ENCODE measurements at places on chromosomes 16 and 17.

DNA sequence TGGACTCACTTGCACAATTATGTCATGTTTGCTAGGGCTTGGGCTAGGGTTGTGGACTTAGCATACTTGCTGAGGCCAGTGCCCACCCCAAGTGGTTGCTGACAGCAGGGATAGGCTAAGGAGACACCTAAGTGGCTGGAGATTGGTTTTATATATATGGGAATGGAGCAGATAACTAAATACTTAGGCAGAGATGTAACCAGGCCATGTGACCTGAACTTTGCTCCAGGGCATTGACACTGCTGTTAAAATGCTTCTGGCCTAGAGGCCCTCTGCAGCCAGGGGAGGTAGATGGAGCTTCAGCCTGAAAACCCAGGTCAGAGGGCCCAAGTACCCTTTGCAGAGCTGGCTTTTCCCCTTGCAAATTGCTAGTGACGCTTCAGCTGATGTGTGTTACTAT is 1.4 kb upstream of the ITGB3 start:
- no peak for DNase-seq

- DNase-seq, result peak; percentile 54
Observed at GRCh38 chr16:67277294-67277998, 1.9 kb upstream of the PLEKHG4 start.

DNA sequence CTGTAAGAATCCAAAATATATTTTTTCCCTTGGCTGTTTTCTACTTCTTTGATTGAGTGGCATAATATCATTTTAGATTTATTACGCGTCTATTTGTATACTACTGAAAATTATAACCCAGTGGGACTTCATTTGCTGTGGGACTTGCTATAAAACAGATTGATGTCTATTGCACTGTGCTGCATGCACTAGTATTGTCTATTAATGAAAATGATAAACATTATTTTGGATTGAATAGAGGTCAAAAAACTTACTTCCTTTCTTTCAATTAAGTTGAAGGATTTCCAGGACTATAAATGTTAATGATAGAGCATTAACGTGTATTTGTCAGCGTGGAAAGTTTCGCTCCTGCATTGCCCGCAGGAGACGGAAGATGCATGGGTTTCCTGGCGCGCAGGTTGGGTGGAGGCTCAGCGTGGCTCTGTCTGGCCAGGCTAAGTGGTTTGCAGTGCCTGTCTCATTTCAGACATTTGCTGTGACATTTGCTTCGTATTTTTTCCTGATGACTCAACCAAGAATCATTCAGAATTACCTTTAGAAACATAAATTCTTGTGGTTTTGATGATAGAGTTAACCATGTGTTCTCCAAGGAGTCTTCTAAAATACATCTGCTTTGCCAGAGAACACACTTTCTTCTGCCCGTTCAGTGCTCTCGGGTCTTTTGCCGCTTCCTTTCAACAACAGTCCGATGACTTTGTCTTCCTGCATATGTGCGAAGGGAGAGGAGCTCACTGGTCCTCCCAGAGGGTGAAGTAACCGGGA is 216.7 kb downstream of the RPTOR start:
- peak; percentile 79 for DNase-seq

- no peak for DNase-seq
Observed at GRCh38 chr17:8681170-8681949, 50.8 kb upstream of the MYH10 start.

- DNase-seq, result peak; percentile 40
Observed at GRCh38 chr17:18257268-18257981, 1.1 kb downstream of the FLII start.

DNA sequence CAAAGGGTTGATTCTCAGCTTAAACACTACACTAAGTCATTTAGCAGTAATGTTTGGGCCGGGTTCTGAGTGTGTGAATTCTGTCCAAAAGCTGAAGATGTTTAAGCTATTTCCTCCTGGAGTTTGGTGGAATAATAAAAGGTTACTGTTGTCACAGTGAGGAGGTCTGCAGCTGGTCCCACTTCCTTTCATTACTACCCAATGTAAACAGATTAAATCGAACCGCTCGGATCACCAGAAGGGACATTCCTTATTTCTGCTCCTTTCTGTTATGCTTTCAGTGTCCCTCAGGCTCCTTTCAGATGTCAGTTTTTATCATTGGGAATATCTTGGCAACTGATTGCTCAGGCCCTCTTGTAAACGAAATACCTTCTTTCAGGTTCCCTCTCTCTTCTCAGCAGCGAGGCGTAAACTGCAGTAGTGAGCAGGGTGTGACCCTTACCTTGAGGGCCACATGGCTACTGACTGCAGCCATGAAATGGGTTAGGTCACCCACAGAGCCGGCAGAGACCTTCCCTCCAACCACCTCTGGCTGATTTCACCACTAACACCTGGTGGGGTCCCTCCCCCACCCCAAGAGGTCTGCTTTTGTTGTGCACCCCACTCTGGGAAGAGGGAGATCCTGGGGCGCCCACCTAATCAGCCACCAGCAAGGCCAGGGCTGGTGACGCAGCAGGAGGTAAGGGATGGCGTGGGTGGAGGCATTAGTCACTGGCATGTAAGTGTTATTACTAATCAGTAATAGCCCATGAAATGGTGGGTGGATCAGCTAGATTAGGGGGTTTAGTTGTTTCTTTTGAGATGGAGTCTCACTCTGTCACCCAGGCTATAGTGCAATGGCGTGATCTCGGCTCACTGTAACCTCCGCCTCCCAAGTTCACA is 117.6 kb downstream of the VPS53 start:
- DNase-seq, result peak; percentile 51

GRCh38 chr16:4092547-4093265 is 23.5 kb downstream of the ADCY9 start:
- no peak for DNase-seq

DNA sequence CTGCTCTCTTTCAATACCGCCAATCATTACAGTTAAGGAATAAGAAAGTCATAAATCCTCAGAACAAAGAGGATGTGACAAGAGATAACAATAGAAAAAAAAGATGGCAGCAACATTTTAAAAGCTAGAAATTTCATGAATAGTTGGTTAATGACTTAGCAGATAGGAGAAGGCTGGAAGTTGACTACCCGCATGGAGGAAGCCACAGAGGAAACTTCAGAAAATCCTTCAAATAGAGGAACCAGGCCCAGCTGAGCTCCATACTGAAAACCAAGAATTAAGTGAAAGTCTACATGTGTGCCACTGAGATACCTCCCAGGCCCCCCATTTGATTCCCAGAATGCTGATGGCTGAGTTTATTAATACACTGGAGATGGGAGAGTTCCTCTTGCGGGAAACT is 109.3 kb downstream of the GSG1L start:
- no peak for DNase-seq

GRCh38 chr17:68433911-68434508 is 23.3 kb downstream of the WIPI1 start:
- no peak for DNase-seq

DNA sequence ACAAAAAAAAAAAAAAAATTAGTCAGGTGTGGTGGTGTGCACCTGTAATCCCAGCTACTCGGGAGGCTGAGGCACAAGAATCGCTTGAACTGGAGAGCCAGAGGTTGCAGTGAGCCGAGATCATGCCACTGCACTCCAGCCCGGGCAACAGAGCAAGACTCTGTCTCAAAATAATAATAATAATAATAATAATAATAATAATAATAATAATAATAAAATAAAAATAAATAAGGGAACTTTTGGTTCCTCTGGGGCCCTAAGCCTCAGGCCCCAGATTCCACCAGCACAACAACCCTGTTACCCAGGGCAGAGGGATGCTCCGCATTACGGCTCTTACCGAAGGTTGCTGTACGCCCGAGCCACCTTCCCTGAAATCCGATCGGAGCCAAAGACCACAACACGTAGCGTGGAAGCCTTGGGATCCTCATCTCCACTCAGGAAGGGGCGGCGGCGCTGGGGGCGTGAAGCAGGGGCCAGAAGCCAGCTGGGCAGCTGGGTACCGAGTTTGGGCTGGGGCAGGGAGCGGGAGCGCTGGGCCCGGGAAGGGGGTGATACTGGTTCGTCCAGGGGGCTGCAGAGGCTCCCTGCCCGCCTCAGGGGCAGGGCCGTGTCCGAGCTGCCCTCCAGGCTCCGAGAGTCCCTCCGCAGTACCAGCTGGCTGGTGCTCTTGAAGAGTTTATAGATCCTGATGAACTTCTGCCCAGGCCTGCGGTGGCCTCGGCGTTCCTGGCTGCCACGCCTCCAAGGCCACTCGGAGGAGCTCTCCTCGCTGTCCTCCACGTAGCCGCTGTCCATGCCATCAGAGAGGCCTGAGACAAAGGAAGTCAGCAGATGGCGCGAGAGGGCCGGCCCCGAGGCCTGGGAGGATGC is 20.6 kb upstream of the PIK3R6 start:
- DNase-seq, result no peak

GRCh38 chr17:17711641-17712162 is 30.4 kb downstream of the RAI1 start:
- DNase-seq, result no peak

GRCh38 chr17:31570951-31571892 is 179.7 kb downstream of the RAB11FIP4 start:
- DNase-seq, result no peak

- no peak for DNase-seq
Observed at GRCh38 chr17:70037498-70037897, 37.5 kb upstream of the KCNJ16 start.

DNA sequence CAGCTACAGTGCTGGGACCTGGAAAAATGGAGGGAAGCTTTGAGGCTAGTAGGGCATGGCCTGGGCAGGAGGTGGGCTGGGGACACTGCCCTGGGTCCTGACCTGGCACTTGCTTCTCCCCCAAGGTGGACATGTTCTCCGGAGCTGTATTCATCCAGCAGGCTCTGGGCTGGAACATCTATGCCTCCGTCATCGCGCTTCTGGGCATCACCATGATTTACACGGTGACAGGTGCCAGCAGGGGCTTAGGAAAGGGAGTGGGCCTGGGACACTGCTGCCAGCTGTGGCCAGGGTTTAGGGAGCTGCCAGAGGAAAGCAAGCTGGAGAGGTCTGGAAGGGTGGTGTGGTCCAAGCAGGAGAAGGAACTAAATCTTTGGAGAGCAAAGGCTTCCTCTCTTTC is 3.1 kb downstream of the SLC5A2 start:
- no peak for DNase-seq

GRCh38 chr16:3027983-3028715 is 4.3 kb downstream of the THOC6 start:
- peak; percentile 94 for DNase-seq

GRCh38 chr17:10268005-10268404 is 69.6 kb upstream of the GAS7 start:
- no peak for DNase-seq

DNA sequence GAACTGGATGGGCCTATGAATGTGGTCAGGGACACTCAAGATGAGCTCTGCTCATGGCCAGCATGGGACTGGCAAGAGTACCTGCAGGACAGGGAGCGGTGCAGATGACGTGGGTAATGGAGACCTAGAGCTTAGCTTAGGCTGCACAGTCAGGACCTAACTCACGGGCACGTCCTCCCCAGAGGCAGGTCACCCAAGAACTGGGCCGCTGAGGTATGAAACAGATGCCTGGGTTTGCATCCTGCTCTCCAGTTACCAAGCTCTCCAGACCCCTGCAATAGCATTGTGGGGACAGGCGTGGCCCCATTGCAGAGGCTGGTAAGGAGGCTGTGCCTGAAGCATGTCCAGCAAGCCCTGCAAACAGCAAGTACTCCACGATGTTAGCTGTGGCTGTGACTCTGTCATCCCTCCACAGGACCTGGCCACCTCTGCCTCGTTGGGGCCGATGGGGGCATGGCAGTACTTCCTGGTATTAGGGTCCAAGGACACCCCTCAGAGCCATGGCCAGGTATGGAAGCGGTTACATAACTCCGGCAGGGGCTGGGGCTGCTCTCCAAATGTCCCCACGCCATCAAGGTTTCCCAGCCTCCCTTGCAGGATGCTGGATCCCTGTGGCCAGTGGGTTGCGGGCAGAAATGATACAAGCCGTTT is 37.5 kb upstream of the RBFOX3 start:
- no peak for DNase-seq

- DNase-seq, result peak; percentile 53
Observed at GRCh38 chr16:19113577-19114358, at the start of gene ITPRIPL2. Gene ITPRIPL2 (plus strand): TSS chr16:19113964. CDS start chr16:19114462, 498 bp downstream.

GRCh38 chr17:61410141-61411010 is 10.7 kb downstream of the TBX2 start:
- peak; percentile 86 for DNase-seq

- DNase-seq, result no peak
Observed at GRCh38 chr16:4016005-4016352, 100.3 kb downstream of the ADCY9 start.

DNA sequence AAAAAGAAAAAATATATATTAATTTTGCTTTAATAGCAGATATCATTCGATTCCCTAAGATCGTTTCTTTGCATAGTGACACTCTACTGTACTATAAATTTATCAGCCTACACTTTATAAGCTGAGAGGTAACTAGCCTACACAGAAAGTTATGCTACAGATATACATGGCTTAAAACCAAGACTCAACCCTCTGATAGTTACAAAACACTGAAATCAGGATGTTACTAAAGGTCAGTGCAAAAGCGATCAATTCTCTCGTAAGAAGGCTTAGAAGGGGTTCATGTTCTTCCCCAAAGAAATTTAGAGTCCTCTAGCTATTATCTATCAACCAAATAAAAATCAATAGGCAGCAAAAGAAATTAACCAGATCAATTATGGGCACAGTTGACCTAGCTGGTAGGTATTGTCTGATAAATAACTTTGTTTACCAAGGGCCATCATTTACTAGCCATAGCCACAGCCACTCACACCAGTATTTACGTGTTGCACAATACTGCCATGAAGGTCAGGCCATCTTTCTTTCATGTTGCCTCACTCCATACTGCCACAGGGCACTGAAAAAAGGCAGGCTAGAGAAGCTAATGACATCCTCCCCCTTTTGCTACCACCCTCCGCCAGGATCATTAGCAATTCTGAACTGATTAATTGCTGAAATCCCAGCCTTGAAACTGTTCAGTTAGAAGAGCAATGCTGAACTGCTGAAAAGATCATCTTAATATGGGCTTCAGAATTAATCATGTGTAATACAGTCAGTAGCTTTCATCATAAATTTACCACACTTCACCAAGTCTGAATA is 43.7 kb downstream of the RND2 start:
- no peak for DNase-seq

DNA sequence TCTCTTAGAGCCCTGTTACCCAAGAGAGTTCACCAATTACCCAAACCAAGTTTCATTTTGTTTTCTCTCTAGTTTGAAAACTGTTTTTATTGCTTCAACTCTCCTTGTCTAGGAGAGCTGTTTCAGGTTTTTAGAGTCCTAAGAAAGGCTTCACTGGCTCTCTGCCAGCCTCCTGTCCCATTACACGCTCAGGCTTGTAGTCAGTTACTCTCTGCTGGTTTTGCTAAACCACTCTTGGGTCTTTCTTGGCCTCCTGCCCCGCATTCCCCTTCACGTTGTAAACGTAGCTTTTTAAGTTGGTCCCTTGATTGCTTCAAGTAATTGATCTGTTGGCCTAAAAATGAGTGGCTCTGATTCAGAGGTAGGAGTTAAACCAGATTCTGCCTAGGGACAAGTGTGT is 529.1 kb downstream of the MAF start:
- DNase-seq, result no peak
